Stimulated activated CD4-positive, alpha-beta T cell treated with anti-CD3 and anti-CD28 coated beads, Interleukin-15, amount 100 ng/mL, for 48 hours (primary cell): ENCODE measurements at places on chromosomes 6 and 20.

DNA sequence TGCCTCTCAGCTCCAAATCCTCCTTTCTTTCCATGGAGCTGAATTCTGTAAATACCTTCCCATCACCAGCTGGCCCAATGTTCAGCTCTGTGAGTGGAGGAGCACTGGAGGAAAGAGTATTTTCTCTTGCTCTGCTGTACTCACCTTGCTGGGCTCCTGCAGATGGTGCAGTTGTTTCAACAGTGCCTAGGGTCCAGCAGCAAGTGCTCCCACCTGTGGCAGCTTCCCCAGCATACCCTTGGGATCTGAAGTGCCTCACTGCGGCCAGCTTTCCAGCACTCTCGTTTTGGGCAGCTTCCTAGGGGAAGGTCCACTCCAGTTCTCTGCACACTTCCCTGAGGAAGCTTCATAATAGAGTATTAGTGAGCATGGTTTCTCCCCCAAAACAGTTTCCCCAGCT is 170.9 kb downstream of the ARHGAP18 start:
- no peak for DNase-seq

- DNase-seq: no peak
These were observed 19.1 kb upstream of the AAR2 start for GRCh38 chr20:36217226-36217625.

DNA sequence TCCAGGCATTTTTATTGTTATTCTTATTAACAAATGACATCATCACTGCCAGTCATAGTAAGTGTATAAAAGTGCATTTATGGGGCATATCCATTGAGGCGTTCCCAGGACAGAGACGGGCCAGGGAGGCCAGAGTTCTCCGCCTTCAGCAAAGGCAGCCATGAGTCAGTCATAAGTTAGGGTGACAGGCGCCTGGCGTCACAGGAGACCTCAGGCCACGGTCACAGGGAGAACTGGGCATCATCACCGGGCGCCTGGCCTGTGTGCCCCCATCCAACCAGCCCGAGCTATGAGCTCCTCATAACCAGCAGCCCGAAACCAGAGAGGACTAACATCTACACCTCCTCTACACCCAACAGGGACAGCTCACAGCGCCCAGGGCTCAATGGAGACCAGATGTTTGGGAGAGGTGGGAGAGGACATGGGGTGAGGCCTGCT is 259.2 kb downstream of the DLL1 start:
- no peak for DNase-seq

DNA sequence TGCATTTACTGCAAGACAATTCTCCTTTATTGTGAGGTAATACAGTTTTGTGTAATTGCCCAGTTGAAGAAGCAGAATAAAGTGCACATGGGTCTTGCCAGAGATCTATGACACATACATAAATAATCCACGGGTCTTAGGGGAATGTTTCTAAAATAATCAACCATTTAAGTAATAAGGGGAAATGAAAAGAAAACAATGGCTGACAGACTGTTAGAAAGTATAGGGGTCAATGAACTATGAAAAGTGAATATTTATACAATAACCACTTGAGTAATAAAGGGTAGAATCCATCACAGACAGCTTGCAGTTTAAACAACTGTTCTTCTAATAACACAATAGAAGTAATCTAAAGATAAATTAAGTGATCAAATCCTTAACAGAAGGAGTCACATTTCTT is 477.2 kb downstream of the EYS start:
- no peak for DNase-seq

DNA sequence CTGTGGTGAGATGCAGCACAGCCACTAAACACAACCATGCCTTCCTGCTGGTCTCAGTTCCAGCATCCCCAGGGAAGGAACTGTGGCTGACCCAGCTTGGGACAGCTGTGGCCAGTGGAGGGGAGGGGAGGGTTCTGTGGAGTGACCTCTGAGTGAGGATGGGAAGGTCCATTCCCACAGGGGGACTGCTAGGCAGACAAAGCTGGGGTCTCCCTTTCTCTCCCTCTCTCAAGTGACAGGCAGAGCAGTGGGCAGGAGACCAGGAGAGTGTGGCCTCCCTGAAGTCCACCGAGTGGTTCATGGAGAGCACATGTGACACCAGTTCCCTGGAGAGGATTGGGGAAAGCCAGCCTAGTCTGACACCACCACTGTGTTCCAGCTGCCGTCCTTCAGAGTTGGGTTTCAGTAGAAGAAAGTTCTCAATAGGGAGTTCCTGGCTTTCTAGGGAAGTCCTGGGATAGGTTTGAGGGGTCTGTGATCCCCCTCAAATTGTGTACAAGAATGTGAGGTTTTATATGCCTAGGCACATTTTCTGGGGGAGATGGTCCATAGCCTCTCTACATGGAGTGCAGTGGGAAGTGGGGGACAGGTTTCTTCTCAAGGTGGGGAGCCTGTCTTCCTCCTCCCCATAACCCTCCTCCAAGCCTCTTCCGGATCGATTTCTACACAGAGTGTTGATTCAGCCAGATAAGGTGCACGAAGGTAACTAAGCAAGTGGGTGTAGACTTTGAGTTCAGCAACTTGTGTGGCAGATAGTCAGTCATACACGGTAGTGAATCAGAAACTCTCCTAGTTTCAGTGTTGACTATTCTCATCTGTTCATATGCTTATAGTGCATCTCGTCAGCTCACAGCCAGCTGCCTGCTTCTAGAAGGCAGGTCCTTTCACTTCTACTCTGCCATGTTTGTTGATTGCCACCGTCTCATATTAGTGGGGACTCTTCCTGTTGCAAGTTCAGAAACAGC is 18.9 kb downstream of the MANBAL start:
- DNase-seq: no peak

DNA sequence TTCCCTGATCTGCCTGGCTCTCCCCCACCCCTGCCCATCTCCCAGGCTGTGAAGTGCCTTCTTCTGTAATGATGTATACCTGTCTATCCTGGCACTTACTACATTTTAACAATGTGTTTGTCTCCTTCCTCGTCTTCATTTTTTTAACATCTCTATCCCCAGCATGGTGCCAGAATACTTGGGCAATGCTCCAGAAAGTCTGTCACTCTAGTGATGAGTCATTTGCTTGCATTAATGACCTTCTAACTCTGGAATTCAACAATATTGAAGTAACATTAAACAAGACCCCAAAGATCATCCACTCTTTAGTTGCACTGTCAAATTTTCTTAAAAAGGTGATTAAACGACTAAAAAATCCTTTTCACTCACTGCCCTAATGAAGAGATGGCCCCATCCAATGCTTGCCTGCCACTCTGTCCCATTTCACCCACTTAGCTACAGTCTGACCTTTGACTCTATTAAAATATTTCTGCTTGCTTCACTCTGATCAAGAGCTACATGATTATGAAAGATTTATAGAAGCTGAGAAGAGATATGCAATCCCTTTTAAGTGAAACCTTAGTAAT is 7.7 kb upstream of the KLHL31 start:
- DNase-seq: no peak

DNA sequence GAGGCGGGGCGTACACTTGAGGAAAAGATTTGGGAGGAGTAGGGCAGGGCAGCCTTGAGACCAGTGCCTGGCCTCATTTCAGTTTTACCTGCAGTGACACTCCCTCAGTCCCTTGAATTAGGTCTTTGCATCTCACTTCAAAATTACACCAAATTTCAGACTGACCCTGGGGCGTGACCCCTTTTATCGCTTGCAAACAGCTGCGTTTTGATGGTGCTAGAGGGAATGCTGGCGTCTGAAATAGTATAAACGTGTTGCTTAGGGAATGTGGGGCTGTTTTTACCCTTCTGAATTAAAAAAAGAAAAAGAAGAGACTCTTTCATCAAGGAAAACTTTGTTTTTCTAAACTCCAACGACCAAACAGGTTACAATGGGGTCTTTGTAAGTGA is 21.0 kb downstream of the COL9A1 start:
- no peak for DNase-seq

- DNase-seq: no peak
These were observed 26.9 kb downstream of the ANKEF1 start for GRCh38 chr20:10061641-10062040.

DNA sequence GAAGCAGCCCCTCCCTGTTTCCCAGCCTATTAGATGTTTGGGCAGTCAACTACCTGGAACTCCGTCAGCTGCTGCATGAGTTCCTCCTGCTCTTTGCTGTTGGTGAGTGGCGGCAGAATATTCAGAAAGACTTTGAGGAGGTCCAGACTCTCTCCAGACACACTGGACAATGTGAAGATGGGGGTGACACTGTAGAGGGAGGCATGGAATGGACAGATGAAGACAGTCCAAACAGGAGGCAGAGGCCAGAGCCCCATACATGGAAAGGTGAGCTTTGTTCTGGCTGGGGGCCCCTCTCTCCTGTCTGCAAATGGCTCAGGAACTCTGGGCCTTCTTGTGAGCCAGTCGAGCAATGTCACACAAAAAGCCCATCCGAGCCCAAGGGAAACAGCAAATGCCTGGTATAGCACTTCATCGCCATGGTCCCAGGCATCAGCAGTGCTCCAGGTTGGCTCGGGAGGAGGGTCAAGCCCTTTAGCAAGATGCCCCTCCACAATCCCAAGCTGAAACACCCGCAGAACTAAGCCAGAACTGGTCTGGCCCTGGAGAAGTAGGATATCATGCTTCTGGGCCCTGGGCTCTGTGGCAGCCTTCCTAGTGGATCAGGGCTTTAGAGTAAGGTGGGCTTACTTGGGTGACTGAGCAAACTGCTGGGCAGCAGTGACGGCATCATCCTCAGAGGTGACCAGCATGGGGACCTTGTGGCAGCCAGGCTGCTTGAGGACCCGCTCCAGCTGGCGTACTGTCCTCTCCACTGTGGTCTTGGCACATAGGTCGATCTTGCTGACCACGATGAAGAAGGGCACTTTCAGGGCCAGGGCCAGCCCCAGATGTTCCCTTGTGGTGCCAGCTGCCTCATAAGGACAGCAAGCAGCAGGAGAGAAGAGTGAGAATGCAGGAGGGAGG is 4.9 kb downstream of the GTPBP2 start:
- no peak for DNase-seq

DNA sequence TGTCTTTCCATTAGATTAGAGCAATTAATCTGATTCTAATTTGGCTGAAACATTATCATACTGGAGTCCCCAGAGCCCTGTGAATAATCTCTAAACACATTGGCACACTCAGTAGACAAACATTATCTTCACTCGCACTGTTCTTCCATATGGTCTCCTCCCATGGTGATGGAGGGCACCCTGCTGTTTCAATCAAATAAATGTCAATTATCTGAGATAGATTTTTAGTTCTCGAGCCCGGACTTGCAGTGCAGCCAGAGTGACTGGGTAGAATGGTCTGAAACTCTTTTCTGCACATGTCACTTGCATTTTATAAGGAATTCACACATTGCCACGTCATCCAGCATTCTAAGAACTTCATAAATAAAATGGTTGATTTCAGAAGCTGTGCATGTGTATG is 90.6 kb upstream of the MAP3K7 start:
- no peak for DNase-seq
